Fibroblast of lung (primary cell): ENCODE measurements at places on chromosomes 7 and 10. TPM values are rescaled to one million over a fixed set of nuclear protein-coding genes. Genes with fewer than 3 reads are reported as not detected.

- DNase-seq: peak; percentile 35
These were observed 58.4 kb upstream of the PCGF5 start for GRCh38 chr10:91162050-91162494.

- DNase-seq: no peak
These were observed 6.9 kb upstream of the UBE2H start for GRCh38 chr7:129959471-129960203.

DNA sequence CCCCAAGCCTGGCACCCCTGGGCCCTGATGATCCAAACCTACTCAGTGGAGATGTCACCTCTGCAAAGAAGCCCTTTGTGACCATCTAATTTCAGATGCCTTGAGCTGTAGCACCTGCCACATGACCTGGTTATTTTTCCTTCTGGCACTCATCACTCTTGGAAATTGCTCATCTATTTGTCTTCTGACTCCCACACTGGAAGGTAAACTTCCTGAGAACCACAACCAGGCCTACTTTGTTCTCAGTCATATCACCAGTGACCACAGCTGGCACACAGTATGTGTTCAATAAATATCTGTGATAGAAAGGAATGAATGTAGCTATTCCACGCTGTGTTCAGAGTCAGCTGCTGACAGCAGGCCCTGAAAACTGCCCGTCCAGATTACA, 97.1 kb downstream of the SH3PXD2A start:
- peak; percentile 76 for DNase-seq

GRCh38 chr10:106625751-106626150, 538.8 kb downstream of the SORCS1 start:
- no peak for DNase-seq

- no peak for DNase-seq
These were observed 15.3 kb downstream of the NUDT5 start for GRCh38 chr10:12180221-12180974.

- DNase-seq: peak; percentile 82
These were observed 12.0 kb downstream of the DAGLB start for GRCh38 chr7:6435486-6436384.

Gene CH25H
- polyA plus RNA-seq: 0.42 and 1.7 TPM in 2 replicates

DNA sequence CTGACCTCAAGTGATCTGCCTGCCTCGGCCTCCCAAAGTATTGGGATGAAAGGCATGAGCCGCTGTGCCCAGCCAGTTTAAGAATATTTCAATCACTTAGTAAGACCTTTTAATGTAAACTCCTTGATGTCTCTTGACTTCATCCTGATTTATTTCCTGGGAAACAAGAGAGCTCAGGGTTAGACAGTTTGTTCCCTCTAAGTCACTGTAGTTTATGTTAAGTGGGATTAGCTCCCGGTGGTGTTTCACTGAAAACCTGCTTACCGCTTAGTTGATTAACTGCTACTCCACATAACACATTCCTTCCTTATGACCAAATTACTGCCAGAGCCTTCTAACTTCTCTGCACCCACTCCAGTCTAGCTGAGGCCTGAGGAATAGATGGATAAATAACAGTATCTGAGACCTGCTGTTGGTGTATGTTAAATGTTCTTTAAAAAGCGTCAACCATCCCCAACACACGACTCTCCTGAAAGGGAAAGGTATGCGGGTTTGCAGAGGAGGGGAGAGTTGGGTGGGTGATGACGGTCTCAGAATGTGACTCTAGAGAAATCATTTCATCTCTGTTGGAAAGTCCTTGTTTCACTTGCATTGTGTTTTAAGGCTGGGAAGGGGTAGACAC, 48.7 kb downstream of the CREB3L2 start:
- peak; percentile 96 for DNase-seq

GRCh38 chr7:50792342-50793119, 9.8 kb upstream of the GRB10 start:
- DNase-seq: peak; percentile 70
